AML-193 (cell line): ENCODE measurements at places on chromosomes 5 and 9.

- DNase-seq, result no peak
These were observed 137.9 kb upstream of the BASP1 start for GRCh38 chr5:17079562-17079961.

GRCh38 chr5:26439121-26439520 lies 599.3 kb downstream of the CDH9 start:
- no peak for DNase-seq

DNA sequence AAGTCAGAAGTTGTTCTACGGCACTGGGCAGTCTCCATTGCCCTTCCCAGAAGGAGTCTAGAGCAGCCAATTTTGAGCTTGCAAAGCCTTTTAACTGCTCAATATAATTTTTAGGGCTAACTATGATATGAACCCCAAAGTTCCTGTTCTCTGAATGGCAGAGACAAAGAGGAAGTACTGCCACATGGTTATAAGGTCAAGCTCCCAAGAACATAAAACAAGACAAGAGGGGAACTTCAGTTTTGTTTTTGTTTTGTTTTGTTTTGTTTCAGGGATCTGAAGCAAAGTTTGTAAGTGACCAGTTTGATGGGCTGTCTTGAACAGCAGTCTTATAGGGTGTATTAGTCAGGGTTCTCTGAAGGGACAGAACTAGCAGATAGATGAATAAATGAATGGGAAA lies 11.9 kb upstream of the SMC2 start:
- DNase-seq, result peak; percentile 40

DNA sequence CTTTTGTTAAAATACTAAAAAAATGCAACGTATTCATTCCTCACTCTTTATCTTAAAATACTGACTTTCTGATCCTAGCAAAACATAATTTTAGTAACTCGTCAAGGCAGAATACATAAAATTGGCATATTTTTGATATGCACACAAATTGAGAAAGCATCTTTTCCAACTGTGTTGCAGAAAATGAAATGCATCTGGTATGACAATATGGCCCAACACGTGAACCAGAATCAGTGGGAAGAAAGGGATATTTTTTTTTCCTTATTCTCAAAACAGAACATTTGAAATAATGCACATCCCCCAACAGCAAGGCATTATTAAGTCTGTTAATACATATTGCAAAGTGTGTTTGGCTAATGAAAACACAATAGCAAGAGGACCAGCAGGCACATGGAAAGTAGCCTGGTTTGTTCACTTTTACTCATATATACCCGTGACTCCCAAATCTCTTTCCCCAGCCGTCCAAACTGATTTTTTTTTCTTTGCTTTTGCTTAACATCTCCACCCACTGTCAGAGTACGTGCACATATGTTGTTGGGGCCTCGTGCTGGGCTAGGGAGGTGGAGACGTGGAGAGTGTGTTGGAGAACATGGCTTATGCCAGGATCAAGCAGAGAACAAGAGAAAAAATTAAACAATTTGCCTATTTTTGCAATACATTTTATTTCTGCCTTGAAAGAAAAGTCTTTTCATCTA lies 4.3 kb downstream of the MCTP1 start:
- no peak for DNase-seq

DNA sequence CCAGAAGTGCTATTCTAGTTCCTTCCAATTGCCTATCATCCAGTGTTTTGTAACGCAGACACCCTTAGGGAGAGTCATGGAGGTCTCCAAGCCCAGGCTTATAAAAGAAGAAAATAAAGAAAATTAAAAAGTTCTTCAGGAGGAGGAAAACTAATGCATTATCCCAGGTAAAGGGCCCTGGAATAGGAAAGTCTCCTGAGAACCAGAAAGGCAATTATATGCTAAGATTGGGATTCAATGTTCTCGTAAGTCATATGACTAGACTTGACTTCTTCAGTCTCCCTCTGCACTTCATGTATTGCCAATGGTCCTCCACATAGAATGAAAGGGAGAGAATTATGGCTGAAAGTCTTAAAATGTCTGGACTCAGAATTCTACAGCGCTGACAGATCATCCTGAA lies 154.4 kb upstream of the STK32A start:
- no peak for DNase-seq

- no peak for DNase-seq
These were observed 44.8 kb upstream of the EGFL7 start for GRCh38 chr9:136617746-136618579.

DNA sequence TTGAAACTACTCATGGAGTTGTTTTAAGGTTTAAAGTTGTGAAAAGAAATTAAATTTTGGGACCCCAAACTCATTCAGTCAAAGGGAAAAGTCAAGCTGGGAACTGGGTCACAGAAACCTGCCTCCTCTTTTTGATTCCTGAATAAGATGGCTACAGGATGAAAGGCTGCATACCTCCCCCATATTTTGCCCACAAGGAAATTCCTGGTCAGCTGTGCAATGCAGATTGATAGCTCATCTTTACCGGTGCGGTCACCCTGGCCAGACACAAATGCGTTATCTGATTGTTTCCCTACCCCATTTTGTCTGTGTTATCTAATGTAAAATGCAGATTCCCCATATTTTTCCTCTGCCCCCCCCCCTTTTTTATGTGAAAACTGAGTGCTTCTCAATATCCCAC lies 1.3 kb downstream of the HAVCR2 start:
- DNase-seq, result no peak

DNA sequence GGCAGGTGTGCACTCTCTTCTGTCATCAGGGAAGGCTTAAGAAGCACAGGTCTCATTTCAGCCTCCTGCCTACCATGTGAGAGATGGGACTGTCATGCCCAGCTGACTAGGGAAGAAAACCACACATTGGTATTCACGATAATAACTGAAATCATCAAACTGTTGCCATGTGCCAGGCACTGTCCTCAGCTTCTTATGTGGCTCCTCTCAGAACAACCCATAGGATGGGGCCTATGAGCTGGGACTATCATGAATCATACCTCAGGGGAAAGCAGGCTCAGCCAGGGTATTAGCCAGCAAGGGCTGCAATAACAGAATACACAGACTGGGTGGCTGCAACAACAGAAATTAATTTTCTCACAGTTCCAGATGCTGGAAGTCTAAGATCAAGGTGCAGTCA lies 3.3 kb downstream of the AFAP1L1 start:
- DNase-seq, result no peak

- no peak for DNase-seq
These were observed 59.8 kb upstream of the GABRA6 start for GRCh38 chr5:161625673-161626072.

DNA sequence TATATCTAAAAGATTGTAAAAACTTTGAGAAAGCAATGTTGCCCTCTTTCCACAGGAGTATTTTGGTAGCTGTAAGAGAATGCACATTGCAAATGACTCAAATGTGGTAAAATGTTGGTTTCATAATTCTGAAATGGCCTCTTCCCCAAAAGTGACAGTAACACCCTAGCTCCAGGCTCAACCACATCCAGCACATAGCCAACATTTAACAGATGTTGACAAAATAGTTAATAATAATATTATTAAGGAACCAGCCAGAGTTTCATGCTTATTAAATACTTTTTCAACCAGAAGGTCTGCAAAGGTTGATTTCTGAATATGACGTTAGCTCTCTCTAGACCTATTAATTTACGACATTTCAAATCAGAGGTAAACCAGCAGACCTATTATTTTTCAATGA lies 1.3 kb downstream of the ANXA1 start:
- DNase-seq, result peak; percentile 90

DNA sequence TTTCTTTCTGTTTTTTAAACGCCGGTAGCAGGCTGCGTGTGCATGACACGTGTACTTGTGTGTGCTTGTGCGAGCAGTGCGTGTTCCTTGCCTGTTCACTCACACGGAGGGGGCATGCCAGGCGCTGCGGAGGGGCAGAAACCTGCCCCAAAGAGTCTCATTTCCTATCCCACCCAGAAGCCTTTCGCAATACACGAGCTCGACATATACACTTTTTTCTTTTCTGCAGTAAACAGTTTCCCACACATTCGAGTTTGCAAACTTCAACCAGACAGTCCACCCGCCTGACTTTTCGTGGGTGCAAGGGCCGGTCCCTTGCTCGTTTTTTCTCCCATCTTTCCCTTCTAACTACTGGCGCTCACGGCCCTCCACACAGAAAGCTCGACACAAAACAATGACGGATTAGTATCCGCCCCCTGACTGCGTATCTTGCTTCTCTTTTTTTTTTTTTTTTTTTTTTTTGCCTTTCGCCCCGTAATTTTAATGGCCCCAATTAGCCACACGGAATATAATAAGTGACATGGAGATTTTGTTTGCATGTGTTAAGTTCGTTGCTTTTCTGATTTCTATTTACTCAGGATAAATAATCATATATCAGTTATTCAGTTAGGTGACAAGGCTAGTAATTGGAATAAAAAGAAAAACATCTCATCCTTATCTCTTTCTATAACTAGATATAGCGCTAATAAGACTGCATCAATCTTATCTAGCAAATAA lies 5.3 kb upstream of the OTP start:
- no peak for DNase-seq

DNA sequence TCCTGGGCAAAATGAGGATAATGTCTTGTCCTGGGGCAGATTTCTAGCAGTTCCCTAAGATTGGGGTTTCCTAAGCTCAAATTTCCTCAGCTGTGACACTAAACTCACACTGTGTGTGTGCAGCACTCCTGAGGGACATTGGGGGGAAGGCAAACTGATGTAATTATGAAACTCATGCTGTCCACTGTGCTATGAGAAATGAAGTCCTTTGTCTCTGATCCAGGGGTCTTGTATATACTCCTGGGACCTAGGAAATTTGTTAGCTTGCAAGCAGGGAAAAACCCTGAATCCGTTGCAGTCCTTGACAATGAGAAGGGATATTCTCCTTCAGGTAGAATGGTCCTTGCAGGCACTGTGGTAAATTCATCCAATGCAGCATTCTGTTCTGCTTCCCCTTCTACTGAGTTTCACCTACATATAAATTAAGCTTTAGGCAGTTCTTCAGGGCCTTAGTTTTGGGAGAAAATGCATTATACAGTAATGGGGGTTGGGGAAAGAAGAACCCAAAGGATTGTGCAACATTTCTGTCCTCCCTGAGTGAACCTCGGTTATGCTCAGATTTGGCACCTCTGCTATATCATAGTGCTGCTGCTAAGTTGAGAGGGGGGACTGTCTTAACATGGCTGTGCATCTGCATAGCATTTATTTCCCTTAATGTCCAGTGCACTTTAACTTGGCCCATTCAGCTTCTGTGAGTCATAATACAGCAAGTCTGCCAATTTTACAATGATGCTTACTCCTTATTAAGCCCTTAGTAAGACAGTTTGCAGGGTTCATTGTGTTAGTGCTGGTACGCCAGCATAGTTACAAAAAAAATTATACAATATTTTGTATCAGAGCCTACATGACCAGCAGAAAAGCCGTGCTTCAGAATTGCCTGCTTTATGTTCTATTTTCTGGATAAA lies 80.2 kb downstream of the PJA2 start:
- DNase-seq, result peak; percentile 30

DNA sequence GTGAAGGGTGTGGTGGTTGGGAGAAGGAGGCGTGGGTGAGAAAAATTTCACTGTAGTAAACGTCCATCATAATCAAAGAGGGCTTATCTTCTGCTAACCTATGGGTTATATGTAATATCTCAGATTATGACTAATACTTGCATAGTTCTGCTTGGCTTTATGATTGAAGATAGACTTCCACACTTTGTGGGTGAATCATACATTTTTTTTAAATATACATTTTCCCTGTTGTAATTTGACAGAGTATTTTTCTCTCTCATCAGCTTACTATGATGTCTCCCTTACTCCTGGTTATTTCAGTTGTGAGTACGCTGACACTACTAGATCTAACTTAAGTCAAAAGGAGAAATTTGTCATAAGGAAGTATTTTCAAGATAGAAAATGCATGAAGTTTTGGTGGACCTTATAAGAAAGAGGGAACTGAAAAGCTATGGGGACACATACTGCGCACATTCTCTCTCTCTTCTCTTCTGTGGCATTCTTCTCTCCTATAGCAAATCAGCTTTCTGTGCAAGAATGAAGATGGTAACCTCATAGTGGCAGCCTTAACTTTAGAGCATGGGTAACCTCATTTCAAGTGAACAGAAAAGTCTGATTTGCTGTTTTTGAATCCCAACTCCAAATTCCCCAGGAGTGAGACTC lies 4.9 kb upstream of the JAK2 start:
- no peak for DNase-seq

DNA sequence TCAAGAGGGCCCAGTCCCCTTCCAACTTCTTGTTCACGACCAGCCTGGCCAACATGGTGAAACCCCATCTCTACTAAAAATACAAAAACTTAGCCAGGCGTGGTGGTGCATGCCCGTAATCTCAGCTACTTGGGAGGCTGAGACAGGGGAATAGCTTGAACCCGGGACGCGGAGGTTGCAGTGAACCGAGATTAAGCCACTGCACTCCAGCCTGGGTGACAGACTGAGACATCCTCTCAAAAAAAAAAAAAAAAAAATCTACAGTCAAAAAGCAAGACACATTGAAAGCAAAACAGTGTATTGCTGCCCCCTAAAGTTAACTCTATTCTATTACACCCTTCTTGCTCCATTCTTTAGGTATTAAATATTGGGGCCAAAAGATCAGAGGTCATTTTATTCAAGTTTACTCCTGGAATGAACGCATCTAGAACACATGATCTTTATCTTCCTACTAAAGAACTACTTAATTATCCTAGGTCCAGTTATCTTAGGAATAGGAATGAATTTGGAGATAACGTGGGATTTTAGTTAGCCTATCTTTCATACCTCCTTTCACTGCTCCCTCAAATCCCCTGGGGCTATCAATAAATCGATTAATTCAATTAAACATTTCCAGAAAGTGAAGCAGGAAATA lies 2.4 kb downstream of the ATG12 start:
- DNase-seq, result peak; percentile 60

GRCh38 chr5:58127255-58128220 lies 332.3 kb downstream of the PLK2 start:
- no peak for DNase-seq

DNA sequence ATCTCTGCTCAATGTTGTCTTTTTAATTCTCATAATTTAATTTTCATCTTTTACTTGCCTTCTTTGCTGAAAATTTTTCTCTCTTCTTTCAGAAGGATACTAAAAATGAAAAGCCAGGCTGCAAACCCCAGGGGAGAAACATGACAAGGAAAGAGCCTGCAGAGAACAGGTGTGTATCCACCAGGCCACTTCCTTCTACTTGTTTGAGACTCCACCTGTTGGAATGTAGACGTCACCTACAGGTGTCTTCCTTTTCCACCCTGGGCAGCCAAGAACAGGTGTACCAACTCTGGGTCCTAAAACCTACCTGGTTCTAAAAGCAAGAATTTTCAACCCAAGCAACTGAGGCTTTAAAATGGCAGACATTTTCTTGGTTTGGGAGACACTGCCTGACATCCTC lies 166.8 kb downstream of the ATP10B start:
- DNase-seq, result no peak

DNA sequence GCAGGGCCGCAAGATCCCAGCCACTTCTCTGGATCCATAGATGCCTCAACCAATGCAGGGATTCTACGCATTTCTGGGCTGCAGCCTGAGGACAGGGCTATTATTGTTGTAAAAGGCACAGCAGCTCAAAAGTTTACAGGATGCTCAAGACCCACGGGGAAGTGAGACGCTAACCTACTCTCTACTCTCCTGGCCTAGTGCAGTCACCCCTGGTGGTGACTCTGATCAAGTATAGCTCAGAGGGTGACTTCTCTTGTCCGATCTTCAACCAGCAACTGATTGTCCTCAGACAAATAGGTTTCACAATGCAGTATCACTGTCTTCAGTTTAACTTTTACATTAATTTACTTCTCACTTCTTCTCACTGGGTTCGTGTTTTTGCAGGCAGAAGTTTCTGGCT lies 34.3 kb upstream of the ZNF354B start:
- DNase-seq, result no peak
